ENCODE measurements at places on chromosomes 5 and 9.

GRCh38 chr9:91676046-91676445 lies 252.4 kb upstream of the NFIL3 start:
- no peak for DNase-seq

- DNase-seq: no peak
Measured at GRCh38 chr9:114125476-114126013, 26.5 kb upstream of the KIF12 start.

- DNase-seq: no peak
Measured at GRCh38 chr5:153352685-153353219, 137.7 kb upstream of the GRIA1 start.

DNA sequence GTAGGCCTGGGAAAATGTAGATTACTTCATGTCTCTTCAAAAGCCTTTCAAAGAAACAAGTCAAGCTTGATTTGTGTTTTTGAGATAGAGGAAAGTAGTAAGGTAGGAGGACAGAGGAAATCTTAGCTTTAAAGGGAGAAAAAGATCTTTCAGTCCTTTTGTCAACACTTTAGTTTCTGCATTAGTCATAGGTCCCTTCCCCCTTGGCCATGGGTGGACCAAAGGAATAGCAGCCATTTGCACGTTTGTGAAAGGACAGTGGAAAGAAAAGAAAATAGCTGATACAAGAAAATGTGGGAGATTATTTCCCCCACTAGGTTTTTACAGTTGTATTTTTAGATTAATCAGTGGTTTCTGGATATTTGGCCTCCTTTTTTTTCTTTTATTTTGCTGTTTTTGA lies 121.9 kb upstream of the GRHPR start:
- no peak for DNase-seq

GRCh38 chr5:127358740-127359139 lies 68.1 kb downstream of the MEGF10 start:
- no peak for DNase-seq

DNA sequence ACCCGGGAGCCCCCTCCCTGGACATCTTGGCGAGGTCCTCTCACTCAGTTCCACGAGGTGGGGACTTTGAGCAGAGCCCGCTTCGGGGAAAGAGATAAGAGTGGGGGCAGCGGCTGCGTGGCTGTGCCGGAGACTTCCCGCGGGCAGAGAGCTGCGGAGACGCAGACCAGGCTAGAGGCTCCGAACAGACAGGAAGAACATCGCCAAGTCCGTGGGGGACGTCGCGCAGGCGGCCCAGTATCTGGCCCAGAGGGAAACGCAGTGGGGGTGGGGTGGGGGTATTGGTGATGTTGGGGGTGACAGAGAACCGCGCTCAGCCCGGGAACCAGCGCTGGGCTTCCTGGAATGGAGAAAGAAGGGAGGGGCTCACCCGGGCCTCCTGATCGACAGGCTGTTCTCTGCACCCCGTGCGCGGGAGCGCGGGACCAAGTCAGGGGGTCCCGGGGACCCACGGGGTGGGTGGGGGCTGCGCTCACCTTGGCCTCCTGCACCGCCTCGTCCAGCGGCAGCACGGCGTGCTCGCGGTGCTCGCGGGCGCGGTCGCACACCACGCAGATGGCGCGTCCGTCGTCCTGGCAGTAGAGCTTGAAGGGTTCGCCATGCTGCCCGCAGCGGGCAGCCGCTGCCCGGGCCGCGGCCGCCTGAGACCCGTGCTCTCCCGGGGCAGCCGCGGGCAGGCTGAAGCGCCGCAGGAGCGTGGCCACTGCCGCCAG lies 727 bp downstream of the TRIM7 start:
- no peak for DNase-seq

GRCh38 chr5:136772491-136772890 lies 407.1 kb upstream of the TRPC7 start:
- DNase-seq: no peak

DNA sequence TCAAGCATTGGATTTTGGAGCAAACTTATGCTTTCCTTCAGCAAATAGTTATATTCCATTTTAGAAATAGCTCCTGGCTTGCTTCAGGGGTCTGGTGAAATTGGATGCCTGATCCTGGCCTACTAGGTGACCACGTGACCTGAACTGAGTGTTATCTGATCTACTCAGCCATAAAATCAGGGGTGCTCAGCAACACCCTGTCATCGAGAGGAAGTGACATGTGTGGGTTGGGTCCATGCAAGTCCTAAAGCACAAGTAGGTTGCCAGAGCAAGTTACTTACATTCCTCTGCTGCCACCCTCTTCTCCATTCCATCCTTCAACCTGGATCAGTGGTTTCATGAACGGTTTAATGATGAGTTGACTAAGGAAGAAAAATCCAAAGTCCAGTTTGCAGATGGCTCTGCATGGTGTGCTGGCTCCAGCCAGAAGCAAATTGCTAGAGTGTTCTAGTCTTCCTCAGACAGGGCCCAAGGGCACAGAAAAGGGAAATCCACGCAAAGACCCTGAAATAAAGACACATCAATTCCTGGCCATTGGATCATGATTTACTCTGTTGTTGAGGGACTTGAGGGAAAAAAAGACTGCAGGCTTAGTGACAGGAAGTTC lies 2.8 kb upstream of the FAM193B start:
- DNase-seq: no peak
